ENCODE measurements at places on chromosomes 12 and 14.

- H3K27me3 ChIP-seq, result no peaks in the 10 kb centered on the region
- no peak overlapping the region for H3K27ac ChIP-seq
- no peak overlapping the region for H3K4me3 ChIP-seq
- peak; percentile 27 for DNase-seq
- H3K4me1 ChIP-seq, result no peaks in the 10 kb centered on the region
- no peaks in the 10 kb centered on the region for H3K36me3 ChIP-seq
Measured at GRCh38 chr12:32918890-32919801, 22.6 kb upstream of the PKP2 start.

- peaks cover 8% of the 10 kb centered on the region for H3K27me3 ChIP-seq
- no peaks in the 10 kb centered on the region for H3K36me3 ChIP-seq
- DNase-seq, result no peak
- no peak overlapping the region for H3K27ac ChIP-seq
Measured at GRCh38 chr12:10759657-10760056, 36.5 kb upstream of the YBX3 start.

DNA sequence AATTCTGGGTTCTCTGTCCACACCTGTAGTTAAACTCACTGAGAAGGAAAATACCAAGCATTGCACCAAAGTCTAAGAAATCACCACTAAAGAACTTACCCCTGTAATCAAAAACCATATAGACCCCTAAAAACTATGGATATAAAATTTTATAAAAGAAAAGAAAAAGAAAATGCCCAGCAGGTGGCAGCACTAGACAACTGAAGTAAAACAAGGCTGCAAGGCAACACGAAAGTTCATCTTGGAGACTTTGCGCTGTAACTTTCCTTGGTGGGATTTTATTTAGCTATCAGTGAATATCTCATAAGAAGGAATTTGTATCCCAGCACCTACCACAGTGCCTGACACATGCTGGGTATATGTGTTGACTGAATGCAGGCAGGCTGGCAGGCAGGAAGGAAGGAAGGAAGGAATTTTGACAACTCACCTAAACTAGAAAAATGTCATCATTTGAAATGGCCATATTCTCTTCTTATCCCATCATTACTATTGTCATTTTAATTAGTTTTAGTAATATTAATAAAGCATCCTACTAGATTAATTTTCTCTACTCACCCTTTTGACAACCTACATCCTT is 68.2 kb upstream of the ETV6 start:
- H3K27ac ChIP-seq, result no peak overlapping the region
- no peak overlapping the region for H3K4me3 ChIP-seq
- DNase-seq, result peak; percentile 78
- H3K27me3 ChIP-seq, result peaks cover 5% of the 10 kb centered on the region
- H3K4me1 ChIP-seq, result peaks cover 7% of the 10 kb centered on the region
- H3K36me3 ChIP-seq, result no peaks in the 10 kb centered on the region

- H3K27me3 ChIP-seq, result peaks cover 93% of the 10 kb centered on the region
- no peaks in the 10 kb centered on the region for H3K36me3 ChIP-seq
- H3K27ac ChIP-seq, result no peak overlapping the region
- no peak for DNase-seq
- H3K4me1 ChIP-seq, result peaks cover 2% of the 10 kb centered on the region
Measured at GRCh38 chr14:24079491-24080141, 8.3 kb downstream of the CPNE6 start.

DNA sequence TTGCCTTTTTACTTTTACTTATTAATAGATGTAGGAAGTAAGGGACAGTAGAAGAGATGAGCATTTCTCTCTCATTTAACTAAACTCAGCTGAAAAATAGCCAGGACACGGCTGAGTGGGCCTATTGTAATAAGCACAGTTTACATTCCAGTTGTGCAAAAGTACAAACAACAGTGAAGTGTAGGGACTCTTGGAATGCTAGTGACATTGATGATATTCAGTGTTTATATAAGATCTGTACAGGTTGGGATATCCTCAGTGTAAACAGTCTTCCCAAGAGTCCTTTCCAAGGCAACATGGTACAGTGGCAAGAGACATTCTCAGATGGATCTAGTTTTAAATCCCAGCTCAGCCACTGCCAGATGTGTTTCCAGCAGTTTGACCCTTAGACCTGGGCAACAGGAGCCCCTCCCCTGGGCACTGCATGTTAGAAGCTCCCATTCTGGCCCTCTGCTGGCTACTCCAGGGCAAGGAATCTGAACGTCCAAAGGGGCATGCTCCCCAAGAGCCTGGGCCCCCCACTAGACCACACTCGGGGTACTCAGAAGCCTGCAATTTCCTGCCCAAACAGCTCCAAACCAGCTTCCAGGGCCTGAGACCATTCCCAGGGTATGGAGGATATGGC is 55.3 kb downstream of the STAB2 start:
- no peaks in the 10 kb centered on the region for H3K4me1 ChIP-seq
- H3K27me3 ChIP-seq, result no peaks in the 10 kb centered on the region
- no peaks in the 10 kb centered on the region for H3K36me3 ChIP-seq
- H3K27ac ChIP-seq, result no peak overlapping the region
- DNase-seq, result no peak
- no peak overlapping the region for H3K4me3 ChIP-seq

DNA sequence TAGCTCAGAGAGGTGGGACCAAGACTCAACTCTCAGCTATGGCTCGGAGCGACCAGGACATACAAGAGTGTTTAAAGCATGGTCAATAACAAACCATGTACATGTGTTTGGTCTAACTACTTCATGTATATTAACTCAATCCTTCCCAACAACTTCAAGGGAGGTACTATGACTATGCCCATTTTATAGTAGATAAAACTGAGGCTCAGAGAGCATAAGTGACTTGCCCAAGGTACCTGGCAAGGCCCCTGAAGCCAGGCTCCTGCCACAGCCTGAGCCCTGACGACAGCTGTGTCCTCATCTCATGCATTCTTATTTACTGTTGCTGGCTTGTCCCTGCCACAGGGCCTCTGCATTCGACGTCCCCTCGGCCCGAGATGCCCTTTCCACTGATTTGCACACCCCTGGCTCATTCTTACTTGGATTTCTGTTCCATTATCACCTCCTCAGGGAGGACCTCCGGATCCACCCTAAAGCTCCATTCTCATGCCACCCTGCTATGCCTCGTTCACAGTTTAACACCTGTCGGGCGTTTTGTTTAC is 2.6 kb downstream of the TESC start:
- no peak overlapping the region for H3K27ac ChIP-seq
- H3K36me3 ChIP-seq, result no peaks in the 10 kb centered on the region
- no peak for DNase-seq

GRCh38 chr12:9827209-9827888 is at the start of gene KLRF1:
Gene KLRF1, plus strand, starts transcription at chr12:9827481. Its CDS starts 64 bp downstream, at chr12:9827545.
- H3K27me3 ChIP-seq, result no peaks in the 10 kb centered on the region
- no peaks in the 10 kb centered on the region for H3K4me1 ChIP-seq
- no peak for DNase-seq

DNA sequence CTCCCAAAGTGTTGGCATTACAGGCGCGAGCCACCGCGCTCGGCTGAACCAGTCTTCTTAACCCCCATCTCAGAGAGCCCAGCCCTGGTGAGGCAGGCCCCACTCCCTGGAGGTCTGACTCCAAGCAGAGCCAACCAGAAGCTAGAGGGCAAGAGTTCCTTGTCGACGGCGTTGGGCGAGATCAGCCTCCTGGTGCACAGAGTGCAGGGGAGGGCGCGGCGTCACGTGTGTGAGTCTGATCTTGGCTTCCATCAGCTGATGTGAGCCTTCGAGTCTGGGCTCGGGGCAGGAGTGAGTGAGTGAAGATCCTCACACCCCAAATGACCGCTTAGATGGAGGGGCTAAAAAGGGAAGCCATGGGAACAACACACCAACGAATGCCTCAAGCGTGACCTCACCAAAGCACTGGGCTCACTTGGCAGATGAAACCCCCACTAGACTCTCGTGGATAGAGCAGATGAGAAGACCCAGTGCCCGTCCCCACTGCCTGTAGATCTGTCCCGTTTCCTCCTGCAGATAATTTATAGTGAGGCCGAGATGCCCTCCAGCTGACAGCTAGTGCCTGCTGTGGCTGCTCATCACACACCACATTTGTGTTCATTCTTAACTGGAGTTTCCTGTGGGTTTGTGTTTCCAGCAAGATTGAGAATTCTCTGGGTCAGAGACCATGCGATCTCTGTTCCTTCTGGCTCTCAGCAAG is 28.6 kb upstream of the ADGRD1 start:
- 0 out of 2 replicates have a peak, but pooled peaks cover 1% of the 10 kb centered on the region for H3K4me1 ChIP-seq
- H3K36me3 ChIP-seq, result no peaks in the 10 kb centered on the region
- no peak overlapping the region for H3K27ac ChIP-seq

- H3K27me3 ChIP-seq, result peaks cover 49% of the 10 kb centered on the region
- H3K27ac ChIP-seq, result no peak overlapping the region
- no peaks in the 10 kb centered on the region for H3K4me1 ChIP-seq
Measured at GRCh38 chr14:96739200-96739910, 57.8 kb upstream of the VRK1 start.

- H3K27ac ChIP-seq, result no peak overlapping the region
- no peaks in the 10 kb centered on the region for H3K27me3 ChIP-seq
- peaks cover 12% of the 10 kb centered on the region for H3K36me3 ChIP-seq
- no peak overlapping the region for H3K4me3 ChIP-seq
- no peaks in the 10 kb centered on the region for H3K4me1 ChIP-seq
- no peak for DNase-seq
Measured at GRCh38 chr12:132522592-132523380, 32.8 kb downstream of the FBRSL1 start.

DNA sequence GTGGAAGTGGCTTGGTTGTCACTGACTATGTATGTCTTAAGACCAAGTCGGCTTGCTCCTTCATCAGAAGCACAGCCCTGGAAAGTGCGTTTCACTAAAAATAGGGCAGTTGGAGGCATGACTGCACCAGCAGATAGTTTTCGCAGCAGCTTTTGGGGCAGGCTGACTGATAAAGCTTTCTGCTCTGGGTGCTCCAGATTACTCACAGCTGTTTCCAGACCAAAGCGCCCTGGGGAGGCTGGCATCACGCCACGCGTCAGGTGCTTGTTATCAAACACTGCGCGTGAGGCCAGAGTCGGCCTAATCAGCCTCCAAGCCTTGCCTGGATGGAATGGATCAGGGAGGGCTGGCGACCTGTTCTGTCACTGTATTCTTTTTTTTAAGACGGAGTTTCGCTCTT is 13.3 kb upstream of the LRRC10 start:
- H3K27me3 ChIP-seq, result peaks cover 17% of the 10 kb centered on the region
- H3K36me3 ChIP-seq, result no peaks in the 10 kb centered on the region

- H3K4me3 ChIP-seq, result no peak overlapping the region
- no peaks in the 10 kb centered on the region for H3K4me1 ChIP-seq
Measured at GRCh38 chr14:96071561-96071960, 32.4 kb downstream of the C14orf132 start.

DNA sequence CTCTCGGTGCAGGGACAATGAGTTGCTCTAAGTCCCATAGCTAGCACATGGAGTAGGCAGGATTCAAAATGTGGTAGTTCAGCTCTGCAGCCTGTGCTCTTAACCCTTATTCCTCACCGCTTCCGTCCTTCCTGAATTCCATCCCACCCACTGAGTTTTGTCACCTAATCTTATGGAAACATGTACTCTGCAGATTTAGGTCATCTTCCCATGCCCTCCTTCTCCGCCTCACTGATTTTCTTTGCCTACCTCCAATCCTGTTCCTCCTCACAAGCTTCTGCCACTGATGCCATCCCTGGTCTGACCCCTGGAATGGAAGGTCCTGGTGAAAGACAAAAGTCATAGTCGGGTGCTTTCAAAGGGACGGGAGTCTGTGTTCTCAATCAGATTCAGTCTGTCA is 46.5 kb upstream of the ABCC9 start:
- no peak overlapping the region for H3K27ac ChIP-seq
- H3K36me3 ChIP-seq, result no peaks in the 10 kb centered on the region
- H3K27me3 ChIP-seq, result no peaks in the 10 kb centered on the region

DNA sequence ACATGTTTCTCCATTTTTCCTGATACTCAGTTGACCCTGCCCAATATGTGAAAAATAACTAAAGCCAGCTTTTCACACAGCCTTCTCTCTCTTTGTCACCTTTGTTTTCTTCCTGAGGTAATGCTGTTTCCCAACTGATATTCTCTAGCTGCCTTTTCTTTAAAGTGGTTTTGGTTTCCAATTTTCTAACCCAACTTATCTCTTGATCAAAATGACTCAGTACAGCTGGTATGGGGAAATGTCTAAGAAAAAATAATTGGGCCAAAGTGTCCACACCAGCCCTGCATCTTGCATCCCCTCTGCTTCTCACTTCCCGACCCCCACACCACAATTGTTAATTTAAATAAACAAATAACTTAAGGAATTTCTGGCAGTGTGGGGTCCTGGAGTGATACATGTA is 193.8 kb downstream of the SYT1 start:
- H3K4me3 ChIP-seq, result no peak overlapping the region
- no peak overlapping the region for H3K27ac ChIP-seq
- no peaks in the 10 kb centered on the region for H3K36me3 ChIP-seq
- no peaks in the 10 kb centered on the region for H3K27me3 ChIP-seq

DNA sequence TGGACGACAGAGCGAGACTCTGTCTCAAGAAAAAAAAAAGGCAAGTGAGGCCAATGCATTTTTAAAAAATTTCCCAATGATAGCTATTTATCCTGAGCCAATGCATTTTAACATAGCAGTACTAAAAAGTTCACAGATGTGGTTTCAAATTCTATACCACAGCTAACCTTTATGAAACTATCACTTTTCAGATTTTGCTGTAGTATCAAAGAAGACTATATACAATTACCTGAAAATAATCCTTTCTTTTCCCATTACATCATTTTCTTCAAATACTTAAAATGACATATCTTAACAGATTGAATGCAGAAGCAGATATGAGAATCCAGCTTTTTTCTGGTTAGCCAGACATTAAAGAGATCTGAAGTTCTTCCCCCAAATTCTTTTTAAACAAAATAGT is 13.2 kb downstream of the ATF7 start:
- no peaks in the 10 kb centered on the region for H3K27me3 ChIP-seq
- no peak overlapping the region for H3K27ac ChIP-seq
- H3K4me3 ChIP-seq, result no peak overlapping the region
- H3K4me1 ChIP-seq, result no peaks in the 10 kb centered on the region
- peaks cover 6% of the 10 kb centered on the region for H3K36me3 ChIP-seq
- no peak for DNase-seq

GRCh38 chr14:37045340-37046061 is 126.9 kb downstream of the SLC25A21 start:
- H3K4me3 ChIP-seq, result no peak overlapping the region
- no peaks in the 10 kb centered on the region for H3K27me3 ChIP-seq
- no peaks in the 10 kb centered on the region for H3K4me1 ChIP-seq
- no peak overlapping the region for H3K27ac ChIP-seq

DNA sequence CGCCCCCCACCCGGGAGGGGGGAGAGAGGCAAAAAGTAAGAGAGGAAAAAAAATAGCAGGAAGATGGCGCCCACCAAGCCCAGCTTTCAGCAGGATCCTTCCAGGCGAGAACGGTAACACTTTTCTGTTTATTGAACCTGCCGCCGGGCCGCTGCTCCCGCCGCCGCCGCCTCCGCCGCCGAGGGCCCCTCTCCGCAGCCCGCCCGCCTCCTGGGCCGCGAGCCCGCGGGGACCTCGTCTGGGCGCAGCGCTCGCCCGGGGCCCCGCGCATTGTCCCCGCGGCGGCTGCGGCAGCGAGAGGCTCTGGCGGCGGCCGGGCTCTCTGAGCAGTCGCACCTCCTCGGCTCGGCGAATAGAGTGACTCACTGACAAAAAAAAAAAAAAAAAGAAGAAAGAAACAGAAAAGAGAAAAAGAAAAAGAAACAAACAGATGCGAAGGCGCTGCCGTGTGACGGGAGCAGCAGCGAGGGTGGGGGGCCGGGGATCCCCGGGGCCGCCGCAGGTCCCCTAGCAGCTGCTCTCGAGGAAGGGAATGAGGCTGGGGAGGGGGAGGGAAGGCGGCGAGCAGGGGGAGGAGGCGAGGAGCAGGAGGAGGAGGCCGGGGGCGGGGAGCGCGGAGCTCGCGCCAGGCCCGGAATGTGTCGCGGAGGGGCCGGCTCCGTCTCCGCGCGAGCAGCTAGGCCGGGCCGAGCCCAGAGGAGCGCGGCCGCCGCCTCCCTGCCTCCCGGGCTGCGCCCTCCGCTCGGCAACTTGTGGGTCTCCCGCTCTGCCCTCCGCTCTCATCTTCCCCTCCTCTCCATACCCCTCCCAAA is 781 bp downstream of the NPAS3 start:
- no peak overlapping the region for H3K27ac ChIP-seq
- H3K27me3 ChIP-seq, result peaks cover 40% of the 10 kb centered on the region
- H3K4me1 ChIP-seq, result peaks cover 3% of the 10 kb centered on the region
- peak; percentile 16 for DNase-seq

Measured in IMR-90 (cell line).